Glutamatergic neuron (in vitro differentiated cells): ENCODE measurements at places on chromosomes 16 and 17. TPM values are rescaled to one million over a fixed set of nuclear protein-coding genes. Genes with fewer than 3 reads are reported as not detected.
A peak's percentile ranks its signal among the peaks of the same experiment; 100 is the strongest.

DNA sequence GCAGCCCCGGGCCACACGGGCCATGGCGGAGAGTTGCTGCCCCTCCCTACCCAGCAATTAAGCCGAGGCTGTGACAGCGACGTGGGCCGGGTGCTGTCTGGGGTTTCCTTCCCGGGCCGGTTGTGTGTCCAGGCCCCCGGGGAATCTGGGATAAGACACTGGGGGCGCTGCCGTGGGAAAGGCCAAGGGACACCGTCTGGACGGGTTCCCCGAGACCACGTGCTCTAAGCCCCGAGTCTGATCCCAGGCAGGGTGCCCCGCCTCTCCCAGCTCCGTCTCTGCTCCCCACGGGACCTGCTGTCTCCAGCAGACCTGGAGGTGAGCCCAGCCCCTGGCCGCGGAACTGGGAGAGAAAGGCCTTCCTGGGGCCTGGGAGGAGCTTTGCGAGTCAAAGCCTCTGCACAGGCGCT is 92.2 kb downstream of the IRX3 start:
- no peak for DNase-seq
- H3K27me3 ChIP-seq = no peaks in the 10 kb centered on the region
- no peaks in the 10 kb centered on the region for H3K4me1 ChIP-seq

- peaks cover 15% of the 10 kb centered on the region for H3K36me3 ChIP-seq
- H3K27ac ChIP-seq = no peak overlapping the region
- DNase-seq = no peak
Measured at GRCh38 chr17:68328676-68329075, 37.4 kb downstream of the ARSG start.

DNA sequence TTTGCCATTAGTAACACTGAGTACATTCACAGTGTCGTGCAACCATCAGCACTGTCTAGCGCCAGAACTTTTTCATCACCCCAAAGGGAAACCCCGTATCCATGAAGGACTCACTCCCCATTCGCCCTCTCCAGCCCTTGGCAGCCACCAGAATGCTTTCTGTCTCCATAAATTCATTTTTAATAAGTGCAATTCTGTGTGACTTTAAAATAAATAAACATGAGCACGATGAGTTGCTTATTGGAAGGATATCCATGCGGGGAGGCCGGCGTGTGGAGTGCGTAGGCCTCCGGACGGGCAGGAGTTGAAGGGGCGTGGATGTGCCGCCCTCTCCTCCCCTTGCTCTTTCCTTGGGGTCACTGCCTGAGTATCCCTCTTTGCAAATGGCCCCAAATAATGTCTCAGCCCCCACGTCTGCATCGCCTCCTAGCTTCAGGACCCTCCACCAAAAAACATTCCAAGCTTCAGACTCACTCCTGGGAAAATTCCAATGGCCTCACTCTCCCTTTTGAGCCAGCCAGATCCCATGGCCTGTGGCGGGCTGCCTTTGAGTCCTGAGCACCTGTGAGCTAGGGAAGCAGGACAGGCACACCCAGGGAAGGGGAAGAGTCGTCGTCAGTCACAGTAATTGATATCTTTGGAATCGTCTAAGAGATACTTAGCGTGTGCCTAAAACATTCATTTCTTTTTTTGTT is 306.3 kb downstream of the SEC14L1 start:
- H3K4me1 ChIP-seq = peaks cover 28% of the 10 kb centered on the region
- H3K27ac ChIP-seq = peak overlapping the region; percentile 22
- H3K27me3 ChIP-seq = peaks cover 18% of the 10 kb centered on the region

- no peak for DNase-seq
- H3K36me3 ChIP-seq = peaks cover 6% of the 10 kb centered on the region
- H3K4me1 ChIP-seq = no peaks in the 10 kb centered on the region
- H3K27me3 ChIP-seq = no peaks in the 10 kb centered on the region
- no peak overlapping the region for H3K4me3 ChIP-seq
Measured at GRCh38 chr17:68222606-68223005, 25.2 kb upstream of the AMZ2 start.

GRCh38 chr17:82821554-82821953 is 18.3 kb downstream of the ZNF750 start:
- peaks cover 1% of the 10 kb centered on the region for H3K27me3 ChIP-seq
- no peak overlapping the region for H3K27ac ChIP-seq
- H3K36me3 ChIP-seq = peaks cover 10% of the 10 kb centered on the region
- no peaks in the 10 kb centered on the region for H3K4me1 ChIP-seq
- no peak overlapping the region for H3K4me3 ChIP-seq

GRCh38 chr16:79838496-79839259 is 238.1 kb upstream of the MAF start:
- DNase-seq = no peak
- no peak overlapping the region for H3K4me3 ChIP-seq
- no peaks in the 10 kb centered on the region for H3K36me3 ChIP-seq
- H3K4me1 ChIP-seq = no peaks in the 10 kb centered on the region
- no peaks in the 10 kb centered on the region for H3K27me3 ChIP-seq
- H3K27ac ChIP-seq = no peak overlapping the region

GRCh38 chr17:60311936-60312335 is 80.0 kb downstream of the USP32 start:
- H3K4me3 ChIP-seq = no peak overlapping the region
- H3K4me1 ChIP-seq = peaks cover 11% of the 10 kb centered on the region
- peaks cover 7% of the 10 kb centered on the region for H3K36me3 ChIP-seq
- H3K27me3 ChIP-seq = peaks cover 2% of the 10 kb centered on the region
- H3K27ac ChIP-seq = no peak overlapping the region

- no peaks in the 10 kb centered on the region for H3K36me3 ChIP-seq
- no peak overlapping the region for H3K4me3 ChIP-seq
- no peak for DNase-seq
- H3K4me1 ChIP-seq = peaks cover 15% of the 10 kb centered on the region
Measured at GRCh38 chr16:71709229-71709781, 15.2 kb downstream of the PHLPP2 start.

GRCh38 chr16:56481468-56482122 is 30.2 kb downstream of the OGFOD1 start:
- peaks cover 2% of the 10 kb centered on the region for H3K4me1 ChIP-seq
- no peak overlapping the region for H3K27ac ChIP-seq
- H3K4me3 ChIP-seq = no peak overlapping the region
- H3K36me3 ChIP-seq = no peaks in the 10 kb centered on the region
- DNase-seq = no peak
- peaks cover 2% of the 10 kb centered on the region for H3K27me3 ChIP-seq

- peaks cover 5% of the 10 kb centered on the region for H3K36me3 ChIP-seq
- peaks cover 3% of the 10 kb centered on the region for H3K27me3 ChIP-seq
- H3K27ac ChIP-seq = no peak overlapping the region
- no peaks in the 10 kb centered on the region for H3K4me1 ChIP-seq
Measured at GRCh38 chr17:760371-760770, 8.3 kb upstream of the GEMIN4 start.

DNA sequence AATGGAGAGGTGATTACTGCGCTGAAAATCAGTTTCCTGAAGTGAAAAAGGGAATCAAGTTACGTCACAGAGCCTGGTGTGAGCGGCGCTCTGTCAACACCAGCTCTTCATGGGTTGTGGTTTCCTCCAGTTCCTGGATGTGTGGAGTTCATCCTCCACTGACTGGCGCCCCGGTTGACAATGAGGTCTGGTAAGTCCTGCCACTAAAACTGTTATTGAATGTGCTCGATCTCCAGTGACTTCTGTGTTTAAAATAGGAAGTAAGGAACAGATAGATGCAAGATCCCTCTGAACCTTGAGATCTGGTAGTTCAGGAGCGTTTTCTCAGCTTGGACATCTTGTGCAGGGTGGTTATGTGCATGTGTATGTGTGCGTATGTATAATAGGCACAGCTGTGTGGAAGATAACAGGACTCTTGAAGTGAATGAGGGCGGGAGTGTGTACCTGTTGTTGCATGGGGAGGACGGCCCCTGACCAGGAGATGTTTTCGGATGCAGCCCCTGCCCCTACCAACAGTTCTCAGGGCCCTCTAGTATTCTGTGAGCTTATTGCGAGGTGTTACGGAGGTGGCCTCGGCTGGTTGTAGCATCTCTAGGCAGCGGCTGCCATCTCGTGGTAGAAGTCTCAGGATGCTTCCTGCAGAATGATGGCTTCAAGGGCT is 22.0 kb upstream of the GOT2 start:
- no peaks in the 10 kb centered on the region for H3K36me3 ChIP-seq
- peak; percentile 77 for DNase-seq
- H3K27ac ChIP-seq = no peak overlapping the region
- H3K4me3 ChIP-seq = no peak overlapping the region
- peaks cover 4% of the 10 kb centered on the region for H3K4me1 ChIP-seq

DNA sequence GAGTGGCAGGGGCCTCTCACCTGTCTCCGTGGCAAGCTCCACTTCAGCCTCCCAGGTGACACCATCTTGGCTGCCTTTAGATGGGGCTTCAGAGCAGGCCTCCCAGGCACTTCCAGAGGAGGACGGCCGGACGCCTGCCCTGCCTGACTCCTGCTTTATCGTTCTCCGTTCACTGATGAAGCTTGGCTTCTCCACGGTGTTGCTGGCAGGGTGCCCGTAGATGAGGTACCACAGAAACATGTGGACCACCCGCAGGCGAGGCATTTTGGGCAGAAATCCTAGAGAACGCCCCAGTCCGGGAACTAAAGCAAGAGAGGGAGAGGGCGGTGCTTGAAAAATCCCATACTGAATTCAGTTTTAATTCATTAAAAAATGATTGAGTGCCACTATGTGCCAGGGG is 54.5 kb downstream of the GTF3C1 start:
- H3K4me3 ChIP-seq = no peak overlapping the region
- H3K4me1 ChIP-seq = peaks cover 3% of the 10 kb centered on the region
- no peak for DNase-seq
- peak overlapping the region; percentile 28 for H3K27ac ChIP-seq
- peaks cover 2% of the 10 kb centered on the region for H3K27me3 ChIP-seq

GRCh38 chr17:35780950-35781349 is 14.5 kb downstream of the MMP28 start:
- DNase-seq = no peak
- H3K27me3 ChIP-seq = no peaks in the 10 kb centered on the region
- H3K27ac ChIP-seq = no peak overlapping the region

GRCh38 chr17:68326681-68327080 is 35.4 kb downstream of the ARSG start:
- H3K36me3 ChIP-seq = peaks cover 13% of the 10 kb centered on the region
- no peak overlapping the region for H3K27ac ChIP-seq
- H3K4me3 ChIP-seq = no peak overlapping the region
- H3K4me1 ChIP-seq = no peaks in the 10 kb centered on the region

- H3K36me3 ChIP-seq = no peaks in the 10 kb centered on the region
- H3K4me1 ChIP-seq = no peaks in the 10 kb centered on the region
- no peak overlapping the region for H3K27ac ChIP-seq
- H3K27me3 ChIP-seq = peaks cover 5% of the 10 kb centered on the region
Measured at GRCh38 chr16:84443166-84443802, 61.2 kb downstream of the MEAK7 start.

- peaks cover 5% of the 10 kb centered on the region for H3K36me3 ChIP-seq
- DNase-seq = peak; percentile 45
- H3K4me1 ChIP-seq = peaks cover 22% of the 10 kb centered on the region
- peak overlapping the region; percentile 7 for H3K4me3 ChIP-seq
- peaks cover 3% of the 10 kb centered on the region for H3K27me3 ChIP-seq
Measured at GRCh38 chr16:54477714-54478113, 191.1 kb upstream of the IRX3 start.

- no peaks in the 10 kb centered on the region for H3K36me3 ChIP-seq
- no peak overlapping the region for H3K4me3 ChIP-seq
- H3K4me1 ChIP-seq = peaks cover 5% of the 10 kb centered on the region
- H3K27me3 ChIP-seq = peaks cover 1% of the 10 kb centered on the region
Measured at GRCh38 chr16:17850581-17851250, 380.0 kb upstream of the XYLT1 start.

DNA sequence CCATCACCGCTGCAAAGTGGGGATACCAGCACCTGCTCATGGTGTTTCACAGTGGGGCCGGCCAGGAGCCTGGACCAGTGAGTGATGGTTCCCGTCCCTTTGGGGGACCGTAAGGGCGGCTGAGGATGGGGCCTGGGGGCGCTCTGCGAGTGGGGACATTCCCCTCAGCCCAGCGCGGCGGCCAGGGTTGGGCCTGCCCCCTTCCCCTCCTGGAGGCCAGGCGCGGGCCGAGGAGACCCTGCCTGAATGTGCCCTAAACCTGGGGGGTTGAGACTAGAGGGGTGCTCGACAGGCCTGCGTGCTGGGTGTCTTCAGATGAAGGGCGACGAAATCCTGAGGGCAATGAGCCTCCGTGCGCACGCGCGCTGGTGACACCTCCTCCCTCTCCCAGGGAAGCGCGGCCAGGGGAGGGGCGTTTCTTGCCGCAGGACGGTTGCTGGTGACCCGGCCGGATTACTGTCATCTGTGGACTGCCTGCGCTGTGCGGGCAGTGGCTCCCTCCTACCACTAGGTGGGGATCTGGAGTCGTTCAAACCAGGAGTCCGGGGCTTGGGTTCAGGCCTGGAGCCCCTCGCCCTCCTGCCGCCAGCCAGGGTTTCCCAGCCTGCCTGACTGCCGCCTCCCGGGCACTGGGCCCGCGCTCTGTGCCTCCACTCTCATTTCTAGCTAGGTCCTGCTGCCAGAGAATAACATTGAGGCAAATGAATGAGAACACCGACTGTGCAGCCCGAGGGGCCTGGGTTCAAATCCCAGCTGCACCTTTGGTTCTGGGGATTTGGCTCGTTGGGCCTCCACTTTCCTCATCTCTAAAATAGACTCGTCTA is 17.1 kb downstream of the TBX2 start:
- DNase-seq = peak; percentile 96
- peaks cover 2% of the 10 kb centered on the region for H3K27me3 ChIP-seq
- H3K4me3 ChIP-seq = peak overlapping the region; percentile 67
- H3K27ac ChIP-seq = peak overlapping the region; percentile 48

DNA sequence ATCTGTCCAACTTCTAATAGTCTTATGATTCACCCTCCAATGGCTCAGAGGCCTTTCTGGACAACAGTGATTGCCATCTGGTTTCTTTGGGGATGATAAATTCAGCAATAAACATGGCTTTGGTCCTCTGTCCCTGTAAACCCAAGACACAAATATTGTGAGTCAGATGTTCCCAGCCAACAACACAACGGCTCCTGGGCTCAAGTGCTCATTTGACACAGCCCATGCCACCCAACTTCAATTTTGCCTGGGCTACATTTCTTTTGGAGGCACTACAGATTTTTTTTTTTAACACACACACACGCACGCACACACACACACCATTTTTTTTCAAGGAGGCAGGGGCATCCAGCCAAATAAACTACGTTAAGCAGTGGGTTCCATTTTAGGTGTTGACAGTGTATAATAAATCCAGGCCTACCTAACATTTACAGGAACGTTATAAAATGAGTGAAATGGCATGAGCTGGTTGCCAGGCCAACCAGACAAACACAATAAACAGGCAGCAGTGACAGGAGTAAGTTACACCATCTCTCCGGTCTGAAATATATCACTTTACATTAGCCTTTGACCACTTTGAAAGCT is 939.9 kb upstream of the SOX9 start:
- H3K4me3 ChIP-seq = no peak overlapping the region
- DNase-seq = no peak
- peaks cover 10% of the 10 kb centered on the region for H3K4me1 ChIP-seq

Gene MVP
- total RNA-seq = 82.7 TPM

Gene SPEM3
- not detected for total RNA-seq

Gene GPR142
- total RNA-seq = 20.7 TPM

Gene HOXB9
- not detected for total RNA-seq

Gene FBXL19
- 76.8 TPM for total RNA-seq

Gene SLC12A3
- total RNA-seq = not detected

Gene OR1F1
- total RNA-seq = not detected

Gene EPN3
- 0.12 TPM for total RNA-seq
